ENCODE measurements at places on chromosomes 4 and X.
A peak's percentile ranks its signal among the peaks of the same experiment; 100 is the strongest.

DNA sequence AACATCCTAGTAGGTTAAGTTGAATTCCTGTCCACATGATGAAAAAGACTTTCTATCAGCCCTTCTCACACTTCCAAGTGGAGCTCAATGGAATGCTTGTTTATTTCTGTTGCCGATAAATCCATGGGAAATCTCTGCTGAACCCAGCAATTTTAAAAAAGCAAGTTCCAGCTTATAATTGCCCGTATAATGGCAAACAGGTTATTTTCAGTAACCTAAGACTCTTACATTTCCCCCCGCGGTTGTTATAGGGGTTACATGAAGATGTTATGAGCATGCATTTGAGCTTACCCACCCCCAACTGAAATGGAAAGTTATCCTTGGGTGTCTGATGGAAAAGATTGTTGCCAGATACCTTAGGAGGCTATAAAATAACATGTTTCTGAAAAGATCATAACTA is 136.2 kb downstream of the PALLD start:
- no peak for DNase-seq

- peak; percentile 16 for DNase-seq
Measured at GRCh38 chrX:15946783-15947580, 92.4 kb upstream of the AP1S2 start.

DNA sequence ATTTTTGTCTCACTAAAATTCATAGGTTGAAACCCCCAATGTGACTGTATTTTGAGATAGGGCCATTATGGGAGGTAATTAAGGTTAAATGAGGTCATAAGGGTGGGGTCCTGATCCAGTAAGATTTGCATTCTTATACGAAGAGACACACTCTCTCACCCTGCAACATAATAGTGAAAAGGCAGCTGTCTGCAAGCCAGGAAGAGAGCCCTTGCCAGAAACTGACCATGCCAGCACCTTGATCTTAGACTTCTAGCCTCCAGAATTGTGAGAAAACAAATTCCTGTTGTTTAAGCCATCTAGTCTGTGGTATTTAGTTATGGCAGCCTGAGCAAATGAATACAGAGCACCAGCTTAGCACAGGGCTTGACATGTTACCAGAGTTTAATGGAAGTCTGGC is 17.5 kb upstream of the IGSF1 start:
- DNase-seq, result no peak

- no peak for DNase-seq
Measured at GRCh38 chrX:151974336-151975227, at the start of gene GABRE. TSS of gene GABRE (minus strand) at chrX:151974676. CDS start at chrX:151974625, 51 bp downstream.

DNA sequence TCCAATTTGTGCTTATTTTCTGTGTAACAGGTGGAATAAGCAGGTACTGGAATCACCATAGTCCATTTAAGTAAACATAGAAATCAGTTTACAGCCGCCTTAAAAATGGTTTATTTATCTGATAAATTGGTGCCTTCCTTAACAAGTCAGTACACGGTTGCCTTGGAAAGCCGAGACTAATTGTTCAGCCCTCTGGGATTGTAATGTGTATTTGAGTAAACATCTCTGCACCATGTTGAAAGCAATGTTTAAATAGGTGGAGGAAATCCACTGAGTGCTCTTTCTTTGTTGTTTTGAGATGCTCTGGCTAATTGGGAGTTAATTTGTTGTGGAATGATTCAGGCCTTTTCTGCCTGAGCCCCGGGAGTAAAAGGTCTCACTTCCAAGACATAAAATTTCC is 45.7 kb upstream of the ADRA2C start:
- DNase-seq, result no peak

DNA sequence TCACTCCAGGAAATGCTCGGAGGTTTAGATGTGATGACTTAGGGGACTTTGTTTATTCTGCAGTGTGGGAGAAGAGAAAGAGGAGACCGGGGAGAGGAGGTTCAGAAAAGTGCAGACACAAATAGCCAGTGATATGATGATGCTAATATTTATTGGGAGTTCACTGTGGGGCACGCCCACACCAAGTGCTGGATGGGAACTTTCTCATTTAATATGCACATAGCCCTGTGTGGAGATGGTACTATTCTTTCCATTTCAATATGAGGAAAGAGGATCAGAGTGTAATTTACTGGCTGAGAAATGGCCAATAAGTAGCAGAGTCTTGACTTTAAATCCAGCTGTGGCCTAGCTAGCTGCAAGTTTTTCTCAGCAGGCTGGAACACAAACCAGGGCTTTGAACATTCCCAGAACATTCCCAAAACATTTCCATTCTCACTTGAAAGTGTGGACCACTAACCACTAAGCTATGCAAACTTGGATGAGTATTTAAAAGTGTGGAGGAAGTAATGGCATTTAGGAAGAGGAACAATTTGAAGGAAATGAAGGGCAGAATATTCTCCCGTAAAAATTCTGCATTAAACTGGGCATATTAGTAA is 231.7 kb downstream of the HS3ST1 start:
- no peak for DNase-seq

DNA sequence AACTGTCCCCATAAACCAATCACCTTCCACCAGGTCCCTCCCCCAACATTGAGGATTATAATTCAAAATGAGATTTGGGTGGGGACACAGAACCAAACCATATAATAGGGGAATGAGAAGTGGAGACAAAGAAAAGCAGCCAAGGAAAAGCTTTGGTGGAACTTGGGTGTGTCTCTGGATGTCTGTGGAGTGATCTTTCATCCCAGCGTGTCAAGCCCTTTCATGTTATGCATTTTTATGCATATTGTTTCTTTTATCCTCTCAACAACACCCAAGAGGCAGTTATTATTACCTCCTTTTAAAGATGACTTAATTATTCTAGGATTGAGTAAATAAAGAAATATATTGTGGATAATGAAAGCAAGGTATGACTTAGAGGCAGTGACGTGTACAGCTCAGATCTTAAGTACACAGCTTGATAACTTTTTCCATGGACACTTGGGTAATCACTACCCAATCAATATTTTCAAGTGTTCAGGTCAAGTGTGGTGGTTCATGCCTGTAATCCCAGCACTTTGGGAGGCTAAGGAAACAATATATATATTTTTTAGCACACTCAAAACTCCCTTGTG is 42.6 kb upstream of the HOPX start:
- DNase-seq, result no peak

GRCh38 chr4:6420036-6420435 is 52.4 kb downstream of the PPP2R2C start:
- no peak for DNase-seq

DNA sequence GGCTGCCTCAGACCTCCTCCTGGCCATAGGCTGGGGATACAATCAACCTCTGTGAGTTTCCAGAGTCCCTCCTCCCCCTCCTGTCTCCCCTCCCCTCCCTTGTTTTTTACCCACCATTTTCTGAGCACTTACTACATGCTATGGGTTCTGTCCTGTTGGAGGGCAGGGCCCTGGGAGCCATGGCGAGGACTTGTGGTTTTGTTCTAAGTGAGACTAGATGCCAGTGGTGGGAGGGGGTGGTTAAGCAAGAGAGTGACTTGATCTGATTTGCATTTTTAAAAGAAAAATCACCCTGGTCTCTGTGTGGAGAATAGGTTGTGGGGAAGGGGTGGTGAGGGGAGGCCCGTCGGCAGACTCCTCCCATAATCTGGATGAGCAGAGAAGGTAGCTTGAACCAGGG is 39.5 kb downstream of the EFNB1 start:
- no peak for DNase-seq

DNA sequence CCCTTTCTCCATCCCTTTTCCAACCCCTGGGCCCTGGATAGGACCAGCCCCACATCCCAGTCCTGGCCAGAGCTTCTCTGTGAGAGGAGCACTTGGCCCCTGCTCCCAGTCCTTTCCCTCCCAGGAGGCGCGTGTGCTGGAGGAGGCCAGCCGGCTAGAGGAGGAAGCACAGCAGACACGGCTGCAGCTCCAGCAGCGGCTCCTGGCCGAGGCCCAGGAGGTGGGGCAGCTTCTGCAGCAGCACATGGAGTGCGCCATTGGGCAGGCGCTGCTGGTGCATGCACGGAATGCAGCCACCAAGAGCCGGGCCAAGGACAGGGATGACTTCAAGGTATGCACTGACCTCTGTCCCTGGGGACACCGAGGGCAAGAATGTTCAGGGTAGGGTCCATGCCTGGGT is 87.5 kb downstream of the EVC start:
- no peak for DNase-seq

DNA sequence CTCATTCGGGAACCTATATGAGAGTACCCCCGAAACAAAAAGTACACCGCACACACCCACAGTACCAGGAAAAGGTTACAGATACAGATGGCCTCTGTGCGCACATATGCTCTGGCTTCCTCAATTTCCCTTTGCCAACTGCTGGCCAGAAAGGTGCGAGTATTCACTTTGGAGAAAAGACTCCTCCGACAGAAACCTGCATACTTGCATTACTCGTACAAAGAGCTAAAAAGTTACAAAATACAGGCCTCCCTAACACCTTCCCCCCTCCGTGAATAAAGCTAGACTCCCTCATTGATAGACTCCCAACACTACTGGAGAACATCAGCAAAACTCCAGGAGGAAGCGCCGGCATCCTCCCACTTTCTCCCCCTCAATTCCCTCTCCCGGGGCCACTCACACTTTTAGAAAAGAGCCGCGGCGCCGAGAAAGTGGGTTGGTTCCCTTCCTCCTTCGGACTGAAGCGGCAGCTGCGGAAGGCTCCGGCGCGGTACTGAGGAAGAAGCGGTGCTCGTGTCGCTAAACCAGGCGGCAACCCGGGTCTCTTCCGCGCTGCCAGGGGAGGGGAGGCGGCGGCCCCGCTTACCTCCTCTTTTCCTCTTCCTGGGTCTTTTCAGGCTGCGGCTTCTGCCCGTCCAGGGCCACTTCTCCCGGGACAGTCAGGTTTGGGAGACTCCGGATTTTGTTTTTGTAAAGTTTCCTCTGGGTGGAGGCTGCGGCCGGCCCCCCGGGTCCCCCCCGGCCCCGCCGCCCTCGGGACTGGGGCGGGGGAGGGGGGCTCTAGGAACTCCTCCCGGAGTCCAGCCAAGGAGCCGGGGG is 1.1 kb downstream of the FBXW7 start:
- DNase-seq, result no peak

- no peak for DNase-seq
Measured at GRCh38 chr4:150987204-150987603, 27.9 kb downstream of the LRBA start.

DNA sequence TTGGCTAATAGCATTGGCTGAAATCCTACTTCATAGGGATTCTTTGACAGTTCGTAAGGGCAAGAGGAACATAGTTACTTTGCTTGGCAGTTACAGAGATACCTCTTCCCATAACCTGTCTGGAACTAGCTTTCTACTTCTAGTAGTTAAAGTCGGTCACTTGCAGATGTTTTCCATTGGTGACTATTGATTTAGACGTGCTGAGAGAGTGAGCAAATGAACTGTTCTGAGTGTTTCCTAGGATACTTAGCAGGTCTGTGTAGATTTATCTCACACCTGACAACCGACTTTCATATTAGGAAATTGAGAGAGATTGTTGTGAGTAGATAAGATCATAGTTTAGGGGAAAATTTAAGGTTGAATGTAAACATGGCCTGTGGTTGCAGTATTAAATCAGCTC is 116.8 kb downstream of the TSPAN7 start:
- no peak for DNase-seq

GRCh38 chrX:11430271-11430670 is 137.1 kb downstream of the AMELX start:
- no peak for DNase-seq

Measured in urothelium cell line (cell line).